Fibroblast of mammary gland (primary cell): ENCODE measurements at places on chromosomes 2 and 18.

DNA sequence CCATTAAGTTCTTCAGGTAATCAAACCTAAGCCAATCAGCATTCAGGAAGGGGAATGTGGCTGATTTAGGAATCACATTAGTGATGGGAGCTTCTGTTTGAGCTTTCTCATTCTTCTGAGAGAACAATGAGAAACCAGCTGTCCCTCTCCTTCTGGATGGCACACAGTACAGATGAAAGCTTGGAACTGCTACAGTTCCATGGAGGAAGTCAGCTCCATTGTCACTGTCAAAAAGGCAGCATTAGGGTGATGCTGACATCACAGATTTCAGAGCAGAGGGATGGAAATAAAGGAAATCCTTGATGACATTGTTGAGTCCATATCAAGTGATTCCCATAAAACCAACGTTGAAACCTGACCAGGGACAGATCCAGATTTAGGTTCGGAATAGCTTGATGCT is 36.1 kb upstream of the ACYP2 start:
- no peak for DNase-seq

DNA sequence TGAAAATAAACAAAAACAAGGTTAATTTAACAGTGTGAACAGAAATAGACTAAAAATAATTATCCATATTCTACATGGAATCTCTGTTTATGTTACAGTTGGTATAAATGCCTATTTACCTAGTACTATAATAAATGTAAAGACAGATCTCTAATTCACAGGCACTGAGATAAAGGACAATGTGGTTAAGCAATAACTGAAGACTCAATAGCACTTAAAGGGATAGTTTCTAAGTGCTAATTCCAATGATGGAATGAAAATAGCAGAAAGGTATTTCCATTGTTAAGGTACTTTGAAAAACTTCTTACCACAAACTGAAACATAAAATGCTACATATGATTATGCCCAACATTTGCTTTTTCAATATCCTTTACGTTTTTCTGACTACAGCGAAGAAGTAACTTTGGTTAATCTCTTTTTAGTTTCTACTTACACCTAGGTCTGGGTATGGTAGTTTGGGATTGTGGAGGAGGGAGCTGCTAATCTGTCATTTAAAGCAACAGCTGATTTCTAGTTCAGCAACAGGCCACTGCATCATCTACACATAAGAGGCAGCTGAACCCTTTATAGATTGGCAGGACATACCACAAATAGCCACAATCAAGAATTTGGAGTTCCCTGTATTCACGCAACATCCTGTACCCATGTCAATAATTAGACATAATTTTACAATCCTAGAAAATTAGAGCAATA is 27.2 kb downstream of the MAP4K3 start:
- no peak for DNase-seq

DNA sequence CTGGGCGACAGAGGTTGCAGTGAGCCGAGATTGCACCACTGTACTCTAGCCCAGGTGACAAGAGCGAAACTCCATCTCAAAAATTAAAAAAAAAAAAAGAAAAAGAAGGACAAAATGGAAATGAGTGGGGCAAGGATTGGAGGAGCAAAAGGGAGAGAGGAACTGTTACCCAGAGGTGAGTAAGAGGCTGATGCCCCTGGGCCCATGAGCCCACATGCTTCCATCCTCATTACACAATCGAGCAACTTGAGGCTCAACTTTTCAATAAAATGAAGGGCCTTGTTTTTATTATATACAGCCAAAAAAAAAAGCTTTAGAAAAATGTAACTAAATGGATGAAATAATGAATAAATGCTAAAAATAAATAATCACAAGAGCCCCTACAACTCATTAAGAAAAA is 91.7 kb upstream of the YWHAQ start:
- no peak for DNase-seq

DNA sequence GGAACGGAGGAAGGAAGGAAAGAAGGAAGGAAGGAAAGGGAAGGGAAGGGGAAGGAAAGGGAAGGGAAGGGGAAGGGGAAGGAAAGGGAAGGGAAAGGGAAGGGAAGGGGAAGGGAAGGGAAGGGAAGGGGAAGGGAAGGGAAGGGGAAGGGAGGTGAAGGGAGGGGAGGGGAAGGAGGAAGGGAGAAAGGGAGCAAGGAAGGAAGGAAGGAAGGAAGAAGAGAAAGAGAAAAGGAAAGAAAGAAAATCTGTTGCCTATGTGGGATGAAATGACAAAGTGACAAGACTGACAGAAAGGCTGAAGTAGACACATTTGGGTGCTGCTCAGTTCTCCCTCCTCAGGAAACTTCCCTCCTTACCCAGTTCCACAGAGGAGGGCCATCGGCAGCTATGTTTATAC is 46.3 kb upstream of the GORASP2 start:
- no peak for DNase-seq

GRCh38 chr2:196759378-196759706 is 40.1 kb downstream of the GTF3C3 start:
- peak; percentile 31 for DNase-seq
